ENCODE measurements at places on chromosomes 1 and 21.

GRCh38 chr1:82612986-82613385 is 812.3 kb downstream of the ADGRL2 start:
- DNase-seq, result no peak

DNA sequence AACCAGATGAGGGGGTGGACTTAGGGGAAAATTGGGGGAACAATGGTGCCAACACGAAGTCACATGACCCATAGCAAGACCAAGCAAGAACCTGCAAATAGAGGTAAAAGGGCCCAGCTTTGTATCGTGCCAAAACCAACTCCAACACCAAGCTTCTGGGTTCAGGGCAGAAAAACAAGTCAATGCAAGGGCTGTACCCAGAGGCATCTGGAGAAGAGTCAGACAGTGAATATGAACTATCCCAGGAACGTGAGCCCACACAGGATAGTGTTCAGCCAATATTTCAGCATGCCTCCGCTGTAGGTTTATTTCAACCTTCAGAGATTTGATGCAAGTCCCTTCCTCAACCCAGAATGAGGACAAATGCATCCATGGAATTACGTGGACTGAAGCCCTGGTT is 15.0 kb upstream of the ZMYM6 start:
- no peak for DNase-seq

- DNase-seq, result no peak
These were observed 5.2 kb downstream of the SELENON start for GRCh38 chr1:25804964-25805862.

- DNase-seq, result no peak
These were observed 28.8 kb downstream of the TSPAN2 start for GRCh38 chr1:115060501-115060900.

GRCh38 chr1:67687649-67688048 is 2.6 kb downstream of the GADD45A start:
- no peak for DNase-seq

DNA sequence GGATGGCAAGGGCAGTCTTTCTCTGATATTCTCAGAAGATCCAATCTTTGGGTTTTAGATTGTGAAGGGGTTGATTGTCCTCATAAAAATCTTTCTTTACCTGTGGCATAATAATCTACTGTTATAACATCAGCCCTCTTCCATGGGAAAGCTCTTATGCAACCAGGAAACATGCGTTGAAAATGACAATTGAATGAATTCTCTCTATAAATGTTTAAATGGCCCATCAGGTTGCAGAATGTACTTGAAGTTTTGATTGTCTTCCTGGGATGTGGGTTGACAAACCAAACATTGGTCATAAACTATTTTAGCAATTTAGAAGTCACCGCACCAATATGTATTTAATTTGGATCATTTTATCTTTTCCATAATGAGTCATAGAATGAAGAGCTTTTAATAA is 31.7 kb upstream of the ITLN1 start:
- no peak for DNase-seq

GRCh38 chr1:43349594-43350306 is 9.0 kb upstream of the CDC20 start:
- DNase-seq, result no peak

DNA sequence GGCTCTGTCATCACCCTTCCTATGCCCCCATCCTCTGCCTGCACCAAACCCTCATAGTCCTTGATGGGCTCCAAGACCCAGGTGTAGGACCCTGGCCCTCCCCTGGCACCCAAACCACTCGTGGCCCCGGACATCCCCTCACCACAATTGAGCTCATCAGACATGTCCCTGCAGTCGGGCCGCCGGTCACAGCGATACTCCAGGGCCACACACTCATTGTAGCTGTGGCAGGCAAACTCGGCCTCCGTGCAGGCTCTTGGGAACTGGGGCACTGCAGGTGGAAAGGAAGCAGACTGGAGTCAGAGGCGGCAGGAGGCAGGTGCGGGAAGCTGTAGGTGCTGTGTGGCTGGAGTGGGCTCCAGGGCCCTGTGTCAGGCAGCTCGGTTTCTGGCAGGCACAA is 49.3 kb downstream of the HSPG2 start:
- DNase-seq, result no peak

DNA sequence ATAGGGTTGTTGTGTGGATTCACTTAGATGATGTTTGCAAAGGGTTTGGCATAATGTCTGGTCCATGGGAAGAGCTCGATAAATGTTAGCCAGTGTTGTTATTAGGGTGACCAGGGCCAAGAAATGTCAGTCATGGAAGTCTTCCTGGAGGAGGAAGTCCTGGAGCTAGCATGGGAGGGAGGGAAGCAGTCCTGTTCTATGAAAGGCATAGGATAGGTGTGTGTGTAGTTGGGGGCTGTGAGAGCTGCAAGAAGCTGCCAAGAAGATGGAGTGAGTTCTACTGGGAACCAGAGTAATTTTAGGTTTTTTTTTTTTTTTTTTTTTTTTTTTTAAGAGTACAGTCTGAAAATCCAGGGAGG is 4.7 kb downstream of the LGR6 start:
- DNase-seq, result no peak

DNA sequence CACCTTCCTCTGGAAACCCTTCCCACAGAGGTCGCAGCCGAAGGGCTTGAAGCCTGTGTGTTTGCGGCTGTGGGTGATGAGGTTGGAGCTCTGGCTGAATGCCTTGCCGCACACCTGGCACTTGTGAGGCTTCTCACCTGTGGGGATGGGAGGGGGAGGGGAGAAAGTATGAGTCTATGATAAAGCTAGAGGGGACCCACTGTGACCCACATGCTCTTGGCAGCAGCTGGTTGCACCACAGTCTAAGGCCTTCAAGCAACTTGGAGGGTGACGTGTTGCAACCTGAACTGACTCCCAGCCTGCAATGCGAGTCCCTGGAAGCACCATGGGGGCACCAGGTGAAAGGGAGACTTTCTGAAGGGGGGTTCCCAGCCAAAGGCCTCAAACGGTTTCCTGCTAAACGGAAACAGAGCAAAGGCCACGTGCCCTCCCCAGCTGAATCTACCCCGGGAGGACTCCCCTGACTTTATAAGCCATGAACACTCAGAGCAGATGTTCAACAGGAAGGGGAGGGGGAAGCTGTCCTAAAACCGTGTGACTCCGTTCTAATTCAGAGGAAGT is 10.6 kb downstream of the GFI1 start:
- DNase-seq, result peak; percentile 74

- DNase-seq, result no peak
These were observed 28.3 kb downstream of the SLC30A7 start for GRCh38 chr1:100924212-100924611.

- no peak for DNase-seq
These were observed 26.8 kb upstream of the COL6A2 start for GRCh38 chr21:46071082-46071481.

DNA sequence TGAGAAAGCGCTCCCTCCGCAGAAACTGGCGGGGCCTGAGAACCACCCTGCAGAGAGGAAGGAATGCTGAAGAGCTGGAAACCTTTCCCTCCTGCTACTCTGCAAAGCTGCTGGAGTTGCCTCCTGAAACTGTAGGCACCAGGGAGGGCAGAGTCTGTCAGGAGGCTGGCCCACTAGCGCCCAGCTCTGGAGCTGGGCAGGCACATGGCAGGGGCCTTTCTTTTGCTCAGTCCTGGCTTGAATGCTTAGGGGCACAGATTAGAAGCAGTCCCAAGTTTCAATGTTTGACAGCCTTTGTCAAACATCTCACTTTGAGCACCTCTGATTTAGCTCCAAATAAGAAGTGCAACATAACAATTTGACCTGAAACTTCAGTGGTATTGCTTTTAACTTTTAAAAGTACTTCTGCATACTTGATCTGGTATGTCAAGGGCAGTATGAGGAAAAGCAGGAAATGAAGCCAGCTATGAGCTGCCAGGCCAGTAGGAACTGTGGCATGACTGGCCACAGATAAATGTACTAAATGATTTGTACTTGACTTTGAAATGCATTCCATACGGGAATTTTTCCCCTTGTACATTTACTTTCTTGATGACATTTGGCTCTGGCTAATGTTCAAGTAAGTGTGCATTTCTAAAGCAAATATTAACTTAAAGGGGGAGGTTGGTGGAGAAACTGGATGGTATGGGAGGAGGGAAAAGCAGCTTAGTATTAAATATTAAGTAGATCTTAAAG is 7.2 kb downstream of the C1orf116 start:
- no peak for DNase-seq

DNA sequence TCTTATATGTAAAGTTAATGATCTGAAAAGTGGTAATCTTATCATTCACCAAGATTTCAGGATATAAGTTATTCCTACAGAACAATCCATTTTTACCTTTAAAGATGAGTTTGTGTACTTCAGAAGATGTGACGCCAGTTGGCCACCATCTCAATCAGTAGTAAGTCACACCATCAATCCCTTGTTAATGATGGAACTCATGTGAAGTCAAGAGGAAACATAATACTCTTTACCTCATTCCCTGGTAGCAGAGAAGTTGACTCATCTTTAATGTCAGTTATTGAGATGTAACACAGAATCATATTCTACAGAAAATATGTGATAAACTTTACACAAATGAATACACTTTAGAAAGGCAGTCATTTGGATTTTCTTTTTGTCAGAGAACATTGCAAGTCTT is 38.2 kb downstream of the MRPL39 start:
- DNase-seq, result no peak

DNA sequence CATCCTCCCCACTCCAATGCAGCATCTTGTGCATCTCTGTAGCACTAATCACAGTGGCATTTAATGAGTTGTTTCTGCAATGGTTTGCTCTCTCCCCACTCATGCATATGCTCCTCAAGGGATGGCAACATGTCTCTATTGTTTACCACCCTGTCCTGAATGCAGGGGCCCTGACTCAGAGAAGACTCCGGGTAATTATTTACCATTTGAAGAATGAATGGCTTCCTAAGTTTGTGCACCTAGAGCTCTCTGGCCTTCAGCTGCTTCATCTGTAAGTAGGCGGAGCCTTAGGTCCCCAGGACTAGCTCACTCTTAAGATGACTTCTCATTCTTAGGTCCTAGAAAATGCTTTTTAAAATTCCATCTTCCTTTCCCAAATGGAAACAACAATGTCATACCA is 63.7 kb upstream of the IGSF21 start:
- DNase-seq, result no peak

GRCh38 chr1:41880950-41881885 is 37.5 kb downstream of the HIVEP3 start:
- DNase-seq, result no peak

DNA sequence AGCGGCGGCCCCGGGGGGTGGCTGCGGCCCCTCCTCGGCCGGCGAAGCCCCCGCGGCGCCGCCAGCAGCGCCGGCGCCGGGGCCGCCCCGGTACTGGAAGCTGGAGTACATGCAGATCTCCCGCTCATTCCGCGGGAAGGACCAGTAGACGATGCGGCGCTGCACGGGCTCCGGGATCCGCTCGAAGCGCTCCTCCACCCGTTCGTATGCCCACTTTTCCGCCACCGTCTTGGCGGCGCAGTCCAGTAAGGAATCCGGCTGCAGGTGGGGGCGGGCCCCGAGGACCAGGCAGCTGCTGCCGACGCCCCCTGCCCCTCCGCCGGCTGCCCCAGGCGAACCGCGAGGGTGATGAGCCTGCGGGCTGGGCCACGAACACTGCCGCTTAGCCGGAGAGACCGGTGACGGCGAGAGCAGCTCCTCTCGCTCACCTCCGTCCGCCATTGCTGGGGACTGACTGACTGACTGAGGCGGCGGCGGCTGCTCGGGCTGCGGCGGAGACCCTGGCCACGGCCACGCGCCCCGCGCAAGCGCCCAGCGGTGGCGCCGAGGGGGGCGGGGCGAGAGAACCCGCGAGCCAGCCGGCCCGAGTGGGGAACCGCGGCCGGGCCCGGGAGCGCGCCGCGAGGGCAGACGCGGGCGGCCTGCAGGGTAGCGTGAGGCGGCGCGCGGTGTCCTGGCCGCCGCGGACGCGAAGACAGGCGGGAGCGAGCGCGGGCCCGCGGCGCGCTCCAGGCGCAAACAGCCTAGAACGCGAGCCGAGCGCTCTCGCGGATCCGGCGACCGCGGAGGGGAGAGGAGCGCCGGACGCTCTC is at the start of gene ZSWIM5:
TSS of gene ZSWIM5 (minus strand) at position 696 of the 812 bp plus-strand sequence. CDS start at position 441, 255 bp downstream.
- DNase-seq, result peak; percentile 72

DNA sequence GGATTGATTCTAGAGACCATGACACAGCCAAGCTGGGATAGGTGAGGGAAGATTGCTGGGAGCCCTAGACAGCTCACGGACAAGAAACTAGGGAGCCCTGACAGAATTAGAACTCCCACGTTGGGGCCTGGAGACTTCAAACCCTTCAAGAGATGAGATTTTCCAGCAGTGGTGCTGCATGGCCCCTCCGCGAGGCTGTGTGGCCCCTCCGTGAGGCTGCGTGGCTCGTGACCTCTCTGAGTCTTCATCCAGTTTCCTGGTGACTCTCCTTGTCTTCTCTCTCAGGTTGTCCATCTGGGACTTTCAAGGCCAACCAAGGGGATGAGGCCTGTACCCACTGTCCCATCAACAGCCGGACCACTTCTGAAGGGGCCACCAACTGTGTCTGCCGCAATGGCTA is 109.9 kb downstream of the LACTBL1 start:
- no peak for DNase-seq

- DNase-seq, result no peak
These were observed 2.9 kb downstream of the MXRA8 start for GRCh38 chr1:1355416-1355815.

GRCh38 chr1:109399326-109399957 is 1.7 kb upstream of the SORT1 start:
- DNase-seq, result peak; percentile 73

DNA sequence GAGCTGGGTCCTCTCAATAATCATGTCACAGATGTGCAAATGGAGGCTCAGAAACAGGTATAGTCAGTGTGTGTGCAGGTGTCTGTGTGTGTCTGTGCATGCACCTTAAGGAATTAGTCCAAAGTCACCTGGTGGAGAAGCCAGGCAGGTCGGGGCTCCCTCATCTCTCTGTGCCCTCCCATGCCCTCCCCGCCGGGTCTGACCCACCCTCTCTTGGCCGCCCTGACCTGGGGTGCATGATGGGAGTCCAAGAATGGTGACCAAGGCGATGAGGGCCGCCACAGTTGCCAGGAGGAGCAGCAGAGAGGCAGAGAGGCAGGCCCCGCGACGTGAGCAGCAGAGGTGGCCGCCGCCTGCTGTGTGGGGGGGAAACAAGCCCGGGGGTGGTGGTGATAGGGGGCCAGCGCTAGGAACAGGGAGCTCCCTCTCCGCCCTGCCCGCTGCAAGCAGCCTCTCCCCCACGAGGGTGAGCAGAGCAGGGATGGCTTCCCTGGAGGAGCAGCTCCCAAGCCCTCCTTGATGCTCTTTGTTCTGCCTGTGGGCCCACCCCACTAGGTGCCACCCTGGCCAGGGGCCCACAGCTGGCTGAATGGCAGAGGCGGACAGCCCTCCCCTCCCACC is 3.9 kb downstream of the LDLRAD1 start:
- no peak for DNase-seq

DNA sequence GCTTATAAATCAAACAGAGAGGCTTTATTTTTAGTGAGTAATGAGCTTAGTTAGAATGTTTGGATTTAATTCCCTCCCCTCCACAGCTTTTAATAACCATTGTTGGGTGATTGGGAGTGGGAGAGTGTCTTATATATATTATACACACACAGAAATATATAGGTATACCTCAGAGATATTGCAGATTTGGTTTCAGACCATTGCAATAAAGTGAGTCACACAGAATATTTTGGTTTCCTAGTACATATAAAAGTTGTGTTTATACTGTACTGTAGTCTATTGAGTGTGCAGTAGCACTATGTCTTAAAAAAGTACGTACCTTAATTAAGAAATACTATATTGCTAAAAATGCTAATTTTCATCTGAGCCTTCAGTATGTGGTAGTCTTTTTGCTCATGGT is 44.4 kb downstream of the RPS6KC1 start:
- DNase-seq, result no peak

- no peak for DNase-seq
These were observed 11.8 kb upstream of the CITED4 start for GRCh38 chr1:40873863-40874472.
